MM.1S (cell line): ENCODE measurements at places on chromosomes 11 and 22.

GRCh38 chr22:25120093-25120561 lies 79.5 kb upstream of the CRYBB3 start:
- no peak for DNase-seq

DNA sequence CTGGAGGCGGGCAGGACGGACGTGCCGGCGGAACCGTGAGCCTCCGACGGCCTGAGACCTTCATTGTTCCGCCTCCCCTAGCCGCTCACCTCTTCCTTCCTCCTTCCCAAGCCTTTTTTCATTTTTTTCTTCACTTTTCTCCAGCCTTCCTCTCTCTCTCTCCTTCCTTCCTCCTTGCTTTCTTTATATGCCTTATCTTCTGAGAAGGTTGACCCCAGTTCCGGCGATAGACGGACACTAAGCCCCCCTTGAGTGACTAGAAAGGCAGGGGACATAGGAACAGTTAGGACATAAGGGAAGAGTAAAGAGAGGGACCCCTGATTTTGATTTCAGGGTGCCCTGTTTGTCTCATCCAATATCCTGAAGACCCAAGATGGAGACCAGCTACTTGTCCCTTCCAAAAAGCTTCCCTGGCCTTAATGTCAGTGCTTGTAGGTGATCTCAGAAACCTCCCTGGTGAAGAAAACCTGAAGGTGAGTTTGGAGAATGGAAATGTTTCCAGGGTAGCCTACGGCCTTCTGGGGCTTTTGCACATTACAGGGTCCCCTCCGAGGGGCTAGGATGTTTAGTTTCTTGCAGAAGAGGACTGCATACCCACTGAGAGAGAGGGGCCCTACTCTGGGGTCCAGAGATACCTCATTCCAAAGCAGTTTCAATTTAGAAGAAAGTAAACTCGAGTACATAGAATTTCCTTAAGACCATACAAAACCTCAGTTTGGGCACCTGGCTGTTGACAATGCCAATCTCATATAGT lies 3.5 kb downstream of the ADM start:
- DNase-seq, result peak; percentile 21

- no peak for DNase-seq
Observed at GRCh38 chr11:95055283-95055897, 6.2 kb downstream of the KDM4F start.

DNA sequence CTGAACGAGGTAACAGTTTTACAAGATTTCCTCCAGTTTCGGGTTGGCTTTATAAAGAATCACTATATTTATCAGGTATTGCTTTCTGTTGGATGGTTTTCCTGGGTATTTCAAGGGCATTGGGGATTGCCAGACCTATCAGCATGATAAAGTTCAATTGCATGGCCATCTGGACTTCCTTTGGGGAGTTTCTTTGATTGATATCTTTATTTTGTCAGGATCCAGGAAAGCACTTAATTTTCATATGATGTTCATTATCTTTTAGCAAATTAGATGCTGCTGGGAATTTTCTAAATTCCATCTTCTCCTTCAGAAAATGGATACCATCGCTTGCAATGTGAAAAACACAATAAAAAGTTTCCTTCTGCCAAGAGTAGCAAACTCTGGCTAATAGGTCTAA lies 21.2 kb downstream of the RFPL2 start:
- DNase-seq, result no peak

GRCh38 chr11:2378527-2379210 lies 1.6 kb downstream of the CD81 start:
- no peak for DNase-seq

DNA sequence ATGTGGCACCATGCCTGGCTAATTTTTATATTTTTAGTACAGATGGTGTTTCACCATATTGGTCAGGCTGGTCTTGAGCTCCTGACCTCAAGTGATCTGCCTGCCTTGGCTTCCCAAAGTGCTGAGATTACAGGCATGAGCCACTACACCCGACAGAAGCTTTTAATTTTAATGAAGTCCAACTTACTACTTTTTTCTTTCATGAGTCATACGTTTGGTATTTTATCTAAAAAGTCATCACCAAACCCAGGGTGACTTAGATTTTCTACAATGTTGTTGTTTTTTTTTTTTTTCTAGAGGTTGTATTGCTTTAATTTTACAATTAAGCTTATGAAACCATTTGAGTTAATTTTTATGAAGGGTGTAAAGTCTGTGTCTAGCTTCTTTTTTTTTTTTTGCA lies 34.9 kb downstream of the JRKL start:
- DNase-seq, result no peak

DNA sequence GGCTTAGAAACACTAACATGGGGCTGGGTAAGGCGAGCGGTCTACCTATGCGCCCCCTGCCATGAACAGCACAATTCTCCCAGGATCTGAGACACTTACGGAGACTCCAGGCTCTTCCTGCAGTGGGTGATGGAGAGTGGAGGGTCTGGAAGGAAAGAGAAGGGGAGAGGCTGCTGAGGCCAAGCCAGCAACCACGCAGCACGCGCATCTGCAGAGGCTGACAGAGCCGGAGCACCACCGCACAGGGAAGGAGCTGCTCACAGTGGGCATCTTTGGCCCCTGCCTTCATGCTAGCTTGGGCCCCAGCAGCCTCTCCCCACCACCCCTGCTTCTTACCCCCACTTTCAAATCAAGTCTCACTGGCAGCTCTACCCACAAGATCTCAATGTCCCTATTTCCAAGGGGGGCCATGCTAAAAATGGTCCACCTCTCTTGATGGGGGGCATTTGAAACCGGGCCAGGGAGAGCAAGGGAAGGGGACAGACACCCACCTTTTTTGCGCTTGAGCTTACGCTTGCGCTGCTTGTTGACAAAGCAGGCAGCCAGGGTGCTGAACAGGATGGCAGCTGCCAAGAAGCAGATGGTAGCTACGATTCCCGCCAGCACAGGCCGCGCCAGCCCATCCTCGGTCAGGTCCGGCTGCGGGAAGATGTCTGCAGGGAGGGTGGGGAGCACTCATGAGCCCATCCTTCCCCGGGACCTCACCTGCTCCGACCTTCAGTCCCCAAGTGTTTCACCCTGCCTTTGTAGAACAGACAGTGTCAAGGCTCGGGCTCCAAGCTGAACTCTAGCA lies 34.5 kb downstream of the IGSF9B start:
- DNase-seq, result no peak

DNA sequence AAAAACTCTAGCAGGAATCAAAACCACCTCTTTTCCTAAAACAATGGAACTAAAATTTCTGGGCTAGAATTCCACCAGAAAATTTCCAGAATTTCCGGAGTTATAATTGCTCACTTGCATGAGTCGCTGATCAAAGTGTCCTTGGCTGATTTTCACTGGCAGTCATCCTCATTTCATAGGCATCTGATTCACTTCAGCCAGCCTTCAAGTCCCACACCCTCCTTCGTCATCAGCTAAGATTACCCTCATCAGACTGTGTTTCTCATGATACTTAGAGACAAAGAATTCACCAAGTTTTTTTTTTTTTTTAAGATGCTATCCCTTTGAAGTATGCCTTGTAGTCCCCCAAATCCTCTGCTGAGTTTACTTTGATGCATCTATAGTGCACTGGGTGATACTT lies 71.5 kb upstream of the RAB38 start:
- DNase-seq, result no peak

DNA sequence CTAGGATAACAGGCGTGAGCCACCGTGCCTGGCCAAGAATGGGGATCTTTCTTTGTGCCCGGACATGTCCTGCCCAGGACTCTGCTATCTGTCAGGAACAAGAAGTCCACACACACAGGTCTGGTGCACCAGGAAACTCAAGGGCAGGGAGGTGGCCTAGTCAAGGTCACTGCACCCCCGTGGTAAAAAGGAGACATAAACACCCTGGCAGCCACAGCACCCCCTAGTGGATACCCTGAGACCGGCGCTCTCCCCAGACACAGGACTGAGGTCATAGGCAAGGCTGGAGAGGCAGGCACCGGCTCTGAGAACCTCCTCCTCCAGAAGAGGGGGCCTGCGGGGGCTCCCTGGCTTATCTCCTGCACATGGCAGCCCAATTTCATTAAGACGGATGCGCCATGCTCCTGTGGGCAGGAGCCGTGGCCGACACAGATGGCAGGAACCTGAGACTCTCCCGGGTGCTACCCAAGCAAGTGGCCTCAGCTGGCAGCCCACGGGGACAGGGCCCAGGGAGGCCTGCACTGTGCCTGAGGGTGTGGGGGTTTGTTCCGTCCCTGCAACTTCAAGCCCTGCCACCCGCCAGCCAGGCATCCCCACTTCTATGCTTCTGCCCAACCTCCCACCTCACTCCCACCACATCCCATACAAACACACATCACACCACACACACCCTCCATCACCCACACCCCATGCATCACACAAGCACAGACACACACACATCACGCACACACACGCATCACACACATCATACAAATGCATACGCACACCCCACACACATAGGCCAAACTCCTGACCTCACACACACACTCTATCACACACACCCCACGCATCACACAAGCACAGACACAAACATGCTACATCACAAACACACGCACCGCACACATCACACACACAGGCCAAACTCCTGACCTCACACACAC lies 19.6 kb downstream of the MACROD1 start:
- peak; percentile 48 for DNase-seq

GRCh38 chr11:33158596-33159275 lies 2.5 kb downstream of the CSTF3 start:
- DNase-seq, result no peak

- DNase-seq, result no peak
Observed at GRCh38 chr11:74819400-74819799, 70.8 kb downstream of the RNF169 start.

DNA sequence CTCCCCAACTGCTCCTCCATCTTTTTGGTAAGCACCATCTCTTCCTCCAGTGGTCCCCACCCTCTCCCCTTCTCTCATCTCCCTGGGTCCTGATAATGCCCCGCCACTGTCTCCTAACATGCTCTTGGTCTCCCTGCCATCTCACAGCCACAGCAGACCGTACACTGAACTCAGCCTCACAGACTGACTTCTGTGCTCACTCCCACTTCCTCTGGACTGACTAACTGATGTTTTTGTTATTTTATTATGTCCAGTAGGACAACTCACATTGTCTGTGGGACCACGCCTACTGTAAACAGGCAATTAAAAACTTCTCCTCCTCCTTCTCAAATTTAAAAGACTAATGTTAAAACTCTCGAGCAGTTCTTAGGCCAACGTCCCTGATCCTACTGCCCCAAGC lies 2.6 kb upstream of the GNAZ start:
- no peak for DNase-seq

GRCh38 chr11:33931067-33931466 lies 39.2 kb upstream of the LMO2 start:
- DNase-seq, result no peak

GRCh38 chr22:29037340-29037932 lies 24.2 kb downstream of the C22orf31 start:
- DNase-seq, result no peak

- DNase-seq, result no peak
Observed at GRCh38 chr11:74418509-74418895, 20.3 kb upstream of the PGM2L1 start.

- no peak for DNase-seq
Observed at GRCh38 chr11:87036756-87037449, 831 bp upstream of the TMEM135 start.

- DNase-seq, result no peak
Observed at GRCh38 chr11:1055990-1056771, 18.5 kb upstream of the MUC2 start.

GRCh38 chr11:8296872-8297271 lies 33.2 kb upstream of the LMO1 start:
- DNase-seq, result no peak

DNA sequence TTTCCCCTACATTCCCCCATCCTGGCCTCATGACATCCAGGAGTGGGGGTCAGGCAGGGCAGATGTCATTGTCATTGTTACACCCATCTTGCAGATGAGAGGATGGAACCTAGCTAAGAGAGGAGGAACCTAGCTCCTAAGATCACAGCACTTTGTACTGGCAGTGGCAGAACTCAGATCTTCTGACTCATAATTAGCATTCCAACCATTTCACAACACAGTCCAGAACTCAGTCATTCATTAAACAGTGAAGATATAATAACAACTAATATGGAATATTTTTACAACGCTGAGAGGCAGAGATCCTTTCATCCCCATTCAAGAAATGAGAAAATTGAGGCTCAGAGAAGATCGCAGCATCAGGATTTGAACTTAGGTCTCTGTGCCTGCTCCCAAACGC lies 127.8 kb downstream of the CHST1 start:
- DNase-seq, result no peak

DNA sequence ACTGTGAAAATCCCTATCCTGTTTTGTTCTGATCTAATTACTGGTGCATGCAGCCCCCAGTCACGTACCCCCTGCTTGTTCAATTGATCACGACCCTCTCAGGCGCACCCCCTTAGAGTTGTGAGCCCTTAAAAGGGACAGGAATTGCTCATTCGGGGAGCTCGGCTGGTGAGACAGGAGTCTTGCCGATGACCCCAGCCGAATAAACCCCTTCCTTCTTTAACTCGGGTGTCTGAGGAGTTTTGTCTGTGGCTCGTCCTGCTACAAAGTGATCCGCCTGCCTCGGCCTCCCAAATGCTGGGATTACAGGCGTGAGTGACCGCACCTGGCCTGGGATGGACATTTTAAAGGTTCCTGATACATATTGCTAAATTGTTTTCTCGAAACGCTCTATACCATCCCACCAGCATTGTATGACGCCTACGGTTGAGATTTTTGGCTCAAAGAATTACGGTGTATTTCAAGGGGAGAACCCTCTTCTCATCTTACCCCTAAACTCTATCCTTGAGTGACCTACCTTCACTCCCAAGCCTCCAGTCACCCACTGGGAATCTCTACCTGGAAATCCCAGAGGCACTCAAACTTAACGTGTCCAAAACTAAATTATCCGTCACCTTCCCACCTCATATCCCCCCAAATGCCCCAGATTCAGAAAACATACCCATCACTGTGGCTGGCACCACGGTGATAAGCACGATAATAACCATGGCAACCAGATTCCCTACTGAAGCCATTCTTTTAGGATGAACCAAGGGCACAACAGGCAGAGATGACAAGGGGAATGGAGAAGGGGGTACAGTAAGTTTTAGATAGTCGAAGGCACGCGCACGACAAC lies 789 bp upstream of the POLA2 start:
- DNase-seq, result peak; percentile 6

- DNase-seq, result no peak
Observed at GRCh38 chr11:21289686-21290085, 620.3 kb downstream of the NELL1 start.

- DNase-seq, result no peak
Observed at GRCh38 chr11:36164506-36165250, 124.5 kb downstream of the COMMD9 start.

DNA sequence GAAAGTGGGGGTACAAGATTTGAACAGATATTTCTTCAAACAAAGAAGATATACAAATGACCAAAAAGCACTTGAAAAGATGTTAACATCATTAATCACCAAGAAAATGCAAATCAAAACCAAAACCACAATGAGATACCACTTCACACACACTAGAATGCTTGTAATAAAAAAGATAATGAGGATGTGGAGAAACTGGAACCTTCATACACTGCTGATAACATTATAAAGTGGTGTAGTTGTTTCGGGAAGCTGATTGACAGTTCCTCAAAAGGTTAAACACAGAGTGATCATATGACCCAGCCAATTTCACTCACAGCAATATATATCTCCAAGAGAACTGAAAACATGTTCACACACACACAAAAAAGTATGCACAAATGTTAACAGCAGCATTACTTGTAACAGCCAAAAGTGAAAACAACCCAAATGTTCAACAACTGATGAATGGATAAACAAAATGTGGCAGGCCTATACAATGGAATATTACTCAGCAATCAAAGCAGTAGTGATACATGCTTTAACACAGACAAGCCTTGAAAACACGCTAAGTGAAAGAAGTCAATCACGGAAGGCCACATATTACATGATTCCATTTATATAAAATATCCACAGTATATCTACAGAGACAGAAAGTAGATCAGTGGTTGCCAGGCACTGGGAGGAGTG lies 15.1 kb downstream of the PITPNB start:
- DNase-seq, result no peak

- no peak for DNase-seq
Observed at GRCh38 chr11:85647078-85647477, 689 bp upstream of the TMEM126A start.
